ENCODE measurements at places on chromosomes 2 and 18.

DNA sequence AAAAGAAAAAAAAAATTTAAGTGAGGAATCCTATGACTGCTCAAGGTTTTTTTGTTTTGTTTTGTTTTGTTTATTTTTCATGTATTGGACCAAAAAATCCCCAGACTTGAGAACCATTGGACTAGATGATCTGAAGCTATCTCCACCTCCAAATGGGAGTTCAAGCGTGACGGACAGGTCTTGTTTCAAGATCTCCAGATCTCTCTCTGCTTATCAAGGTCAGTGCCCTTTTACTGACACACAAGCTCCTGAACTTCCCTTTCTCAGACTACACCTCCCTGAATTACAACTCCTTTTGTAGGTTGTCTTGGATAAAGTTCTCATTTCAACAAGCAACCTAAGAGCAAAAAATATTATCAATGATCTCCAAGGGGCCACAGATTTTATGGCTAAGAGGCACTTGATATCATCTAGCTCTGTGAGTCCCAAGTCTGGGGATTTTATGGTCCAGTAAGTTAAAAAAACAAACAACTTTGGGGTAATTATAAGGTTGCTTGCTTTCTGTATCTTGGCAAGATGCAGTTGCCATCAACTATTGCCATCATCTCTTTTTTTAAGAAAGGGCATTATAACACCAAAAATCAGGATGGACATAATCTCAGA lies 396.0 kb upstream of the ATP5MC3 start:
- DNase-seq: no peak

- DNase-seq: no peak
These were observed 224.1 kb downstream of the SETBP1 start for GRCh38 chr18:44904768-44905167.

DNA sequence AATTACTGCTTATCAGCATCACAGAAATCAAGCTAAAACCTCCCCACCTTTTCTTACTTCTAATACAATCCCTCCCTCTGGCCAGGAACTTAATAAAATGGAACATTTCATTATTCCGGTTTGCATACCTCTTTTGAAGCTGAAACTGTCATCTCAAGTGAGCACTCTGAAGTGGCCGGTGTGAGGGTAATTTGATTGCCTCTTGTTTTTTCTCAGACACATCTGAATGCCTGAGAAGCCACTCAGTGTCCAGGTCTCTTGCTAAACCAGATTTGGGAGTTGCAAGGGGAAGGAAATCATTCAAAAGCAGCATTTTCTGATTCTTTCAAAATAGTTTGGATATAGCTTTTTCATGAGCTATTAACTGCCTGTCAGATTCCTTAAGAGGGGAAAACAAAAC lies 190.3 kb downstream of the C1D start:
- DNase-seq: no peak

- DNase-seq: no peak
These were observed 26.6 kb downstream of the MEP1B start for GRCh38 chr18:32216390-32216789.

- DNase-seq: no peak
These were observed 188.0 kb upstream of the PARD3B start for GRCh38 chr2:204357286-204357685.

GRCh38 chr2:181456660-181457120 lies 496 bp upstream of the ITGA4 start:
- no peak for DNase-seq

DNA sequence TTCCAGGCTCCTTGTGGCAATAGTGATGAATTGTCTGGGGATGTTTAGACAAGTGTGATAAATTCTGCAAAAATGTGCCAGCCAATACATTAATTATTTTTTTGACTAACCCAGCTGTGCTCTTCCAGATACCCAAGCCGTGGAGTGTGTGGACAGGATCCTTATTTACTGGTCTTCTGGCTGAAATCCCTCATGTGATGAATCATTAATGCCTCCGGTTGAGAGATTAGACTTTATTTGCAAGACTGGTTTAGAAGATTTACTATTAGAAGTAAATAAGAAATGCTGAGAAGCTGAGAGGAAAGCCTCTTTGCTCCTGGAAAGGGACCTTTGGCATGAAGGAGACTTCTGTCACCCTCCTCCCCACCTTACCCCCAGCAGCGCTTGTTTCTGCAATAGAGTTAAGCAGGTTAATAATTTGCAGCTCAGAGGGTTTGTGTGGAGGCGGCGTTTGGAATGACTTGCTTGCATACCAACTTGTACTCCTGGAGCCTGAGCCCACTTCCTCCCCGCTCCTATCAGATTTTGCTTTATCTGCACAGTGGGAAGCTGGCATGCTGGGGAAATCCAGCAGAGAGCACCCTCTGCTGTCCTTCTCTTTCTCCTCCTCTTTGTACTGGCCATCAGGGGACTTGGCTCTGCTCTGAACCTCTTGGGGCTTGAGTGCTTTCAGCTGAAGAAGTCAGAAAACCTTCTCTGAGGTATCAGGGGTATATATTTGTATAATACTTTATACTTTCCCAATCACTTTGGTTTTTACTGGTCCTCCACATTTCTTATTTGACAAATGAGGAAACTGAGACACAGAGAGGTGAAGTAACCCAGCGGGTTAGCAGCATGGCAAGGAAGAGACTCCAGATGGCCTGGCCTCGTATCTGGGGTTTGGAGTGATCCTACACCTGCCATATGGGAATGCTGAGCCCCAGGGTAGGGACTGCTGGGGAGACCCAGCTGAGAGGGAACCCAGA lies 16.3 kb downstream of the SLC3A1 start:
- no peak for DNase-seq

DNA sequence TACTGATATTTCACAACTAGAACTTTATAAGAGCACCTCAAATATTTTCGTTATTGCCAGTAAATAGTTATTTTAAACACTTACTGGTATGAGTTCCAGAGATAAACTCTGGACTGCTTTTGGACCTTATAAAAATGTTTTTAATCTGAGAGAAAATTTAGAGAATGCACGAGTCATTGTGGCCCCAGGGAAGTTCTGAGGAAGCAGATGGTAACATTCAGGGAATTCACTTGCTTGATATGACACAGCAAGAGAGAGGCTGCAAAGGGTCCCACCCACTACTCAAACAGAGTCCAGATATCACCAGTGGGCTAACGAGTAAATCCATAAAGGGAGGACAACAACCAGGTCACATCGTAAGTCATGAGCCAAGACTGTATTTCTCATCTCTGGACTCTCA lies 526.8 kb downstream of the TDRD15 start:
- no peak for DNase-seq

- DNase-seq: no peak
These were observed 5.6 kb upstream of the SPATA3 start for GRCh38 chr2:230990131-230990898.

DNA sequence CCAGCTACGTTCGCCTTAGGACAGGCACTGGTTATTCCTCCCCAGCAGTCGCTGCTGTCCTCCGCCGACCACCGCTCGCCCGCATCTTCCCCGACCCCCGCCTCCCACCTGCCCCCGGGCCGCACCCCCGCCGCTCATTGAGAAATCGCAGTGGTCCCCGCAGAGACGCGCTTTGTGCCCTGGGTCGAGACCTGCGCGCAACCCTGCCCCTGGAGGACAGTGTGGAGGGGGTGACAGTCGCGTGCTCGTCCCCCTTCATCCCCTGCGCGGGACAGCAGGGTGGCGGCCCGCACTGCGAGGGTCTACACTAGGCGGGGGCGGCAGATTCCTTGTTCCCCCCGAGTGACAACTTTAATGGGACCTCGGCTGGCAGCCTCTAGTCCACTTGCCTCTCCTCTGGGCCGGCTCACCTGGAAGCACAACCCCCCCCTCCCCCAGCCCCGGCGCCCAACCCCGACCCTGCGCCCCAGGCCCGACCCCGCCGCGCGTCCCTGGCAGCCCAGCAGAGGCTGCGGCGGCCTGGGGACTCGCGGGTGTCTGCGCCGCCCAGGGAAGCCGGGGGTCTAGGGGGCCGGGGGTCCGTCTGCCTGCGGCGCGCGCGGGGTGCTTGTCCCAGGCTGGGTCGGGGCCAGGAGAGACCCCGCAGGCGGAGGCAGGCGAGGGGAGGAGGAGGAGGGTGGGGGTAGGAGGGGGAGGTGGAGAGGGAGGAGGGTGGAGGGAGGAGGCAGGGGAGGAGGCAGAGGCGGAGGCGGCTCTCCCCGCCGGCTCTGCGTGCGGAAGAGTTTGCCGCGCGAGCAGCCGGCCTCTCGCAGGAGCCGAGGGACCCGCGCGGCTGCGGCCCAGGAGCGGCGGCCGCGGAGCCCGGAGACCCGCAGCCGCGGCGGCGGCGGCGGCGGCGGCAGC lies at the start of gene NPAS2:
NPAS2 (plus strand) TSS at position 770 of the 903 bp plus-strand sequence. CDS start 84,616 bp downstream, outside the sequence.
- no peak for DNase-seq

GRCh38 chr18:43934781-43935471 lies 657.6 kb upstream of the SYT4 start:
- DNase-seq: no peak

DNA sequence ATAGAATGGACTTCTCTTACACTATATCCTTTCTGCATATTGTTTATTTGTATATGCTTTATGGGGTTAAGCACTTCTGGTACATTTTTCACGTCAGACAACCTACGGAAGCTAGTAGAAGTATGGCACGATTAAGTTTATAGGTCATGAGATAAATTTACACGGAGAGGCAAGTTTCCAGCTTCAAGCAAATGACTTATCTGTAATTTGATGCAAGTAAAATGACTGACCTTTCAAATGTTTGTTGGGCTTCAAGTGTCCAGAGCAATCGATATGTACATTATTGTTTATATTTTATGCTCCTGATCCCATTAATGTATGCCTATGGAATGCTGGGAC lies 97.5 kb upstream of the EFEMP1 start:
- no peak for DNase-seq

- no peak for DNase-seq
These were observed 7.7 kb upstream of the MMADHC start for GRCh38 chr2:149595056-149595963.

- no peak for DNase-seq
These were observed 338.0 kb downstream of the TMX3 start for GRCh38 chr18:68376926-68377325.

- no peak for DNase-seq
These were observed 65.9 kb upstream of the SH3RF3 start for GRCh38 chr2:109062859-109063700.

DNA sequence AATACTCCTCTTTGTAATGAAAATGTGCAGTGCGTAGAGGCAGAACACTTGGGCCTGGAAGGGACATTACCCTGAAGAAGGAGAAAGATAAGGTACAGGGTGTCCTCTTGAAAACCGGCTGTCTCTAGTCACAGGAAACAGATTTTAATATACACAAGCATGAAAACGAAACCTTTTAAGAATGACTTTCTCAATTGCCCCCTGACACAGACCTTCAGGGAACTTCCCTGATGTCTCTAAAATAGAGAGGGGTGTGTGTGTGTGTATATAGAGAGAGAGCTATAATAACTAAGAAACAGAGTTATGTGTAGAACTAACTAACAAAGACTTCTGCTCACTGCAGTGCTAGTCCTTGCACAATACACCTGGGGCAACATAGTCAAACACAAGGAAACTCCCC lies 780.0 kb downstream of the CNTNAP5 start:
- DNase-seq: no peak

DNA sequence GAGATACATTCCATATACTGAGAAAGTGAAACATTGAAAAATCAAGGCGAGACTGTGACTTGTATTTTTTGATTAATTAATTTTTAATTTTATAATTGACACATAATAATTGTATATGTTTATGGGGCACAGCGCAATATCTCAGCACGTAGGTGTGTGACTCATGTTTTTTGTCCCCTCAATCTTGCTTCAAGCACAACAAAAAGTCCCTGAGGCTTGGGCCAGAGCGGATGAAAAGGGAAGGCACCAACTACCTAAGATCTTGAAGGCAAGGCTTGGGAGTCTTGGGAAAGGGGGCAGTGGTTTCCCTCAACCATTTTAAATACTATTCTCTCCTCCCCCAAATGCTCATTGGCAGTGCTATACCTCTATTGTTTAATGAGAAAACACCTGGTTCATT lies 9.9 kb downstream of the SGPP2 start:
- DNase-seq: no peak

DNA sequence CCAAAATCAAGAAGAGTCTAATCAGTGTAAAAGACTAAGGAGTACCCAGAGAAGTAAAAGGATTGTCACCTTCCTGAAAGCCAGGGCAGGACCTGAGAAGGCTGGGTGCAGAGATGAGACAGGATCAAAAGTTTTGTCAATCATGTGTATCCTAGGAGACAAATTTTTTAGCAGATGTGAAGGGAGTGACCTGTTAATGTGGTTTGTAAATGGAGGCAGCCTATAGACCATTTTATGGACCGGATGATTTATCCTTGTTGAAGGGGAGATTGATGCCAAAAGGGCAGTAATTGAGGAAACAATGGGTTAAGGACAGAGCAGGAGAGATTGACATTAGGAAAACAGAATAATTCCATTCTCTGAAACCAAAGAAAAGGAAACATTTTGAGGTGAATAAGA lies 813 bp downstream of the NDC80 start:
- no peak for DNase-seq

DNA sequence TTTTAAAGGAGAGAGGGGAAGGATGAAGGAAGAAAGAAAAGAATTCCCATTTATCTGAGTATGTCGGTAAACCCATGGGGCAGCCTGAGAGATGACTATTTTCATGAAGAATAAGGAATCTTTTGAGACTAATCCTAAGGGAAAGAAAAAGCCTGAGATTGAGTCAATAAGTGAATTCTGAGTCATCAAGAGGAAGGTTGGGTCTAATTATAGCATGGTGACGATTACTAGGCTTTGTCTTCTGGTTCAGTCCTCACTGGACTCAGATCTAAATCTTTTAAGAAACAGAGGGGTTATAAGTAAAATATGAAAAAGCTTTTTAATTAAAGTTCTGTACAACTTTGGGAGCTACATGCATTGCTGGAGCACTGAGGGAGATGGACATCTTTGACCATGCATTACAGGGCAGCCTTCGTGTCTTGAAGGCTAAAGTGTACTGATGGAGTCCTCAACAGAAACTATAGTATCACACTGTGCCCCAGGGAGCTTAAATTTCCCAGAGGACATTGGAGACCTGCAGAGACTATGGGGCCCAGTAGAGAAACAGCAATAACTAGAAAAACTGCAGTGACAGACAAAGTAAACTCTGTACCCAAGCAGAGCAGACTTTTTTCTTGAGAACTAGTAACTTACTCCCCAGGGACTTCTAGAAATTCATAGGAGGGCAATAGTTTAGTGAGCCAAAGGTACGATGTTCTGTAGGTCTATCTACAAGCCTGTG lies 260.9 kb downstream of the RAD51AP2 start:
- no peak for DNase-seq

DNA sequence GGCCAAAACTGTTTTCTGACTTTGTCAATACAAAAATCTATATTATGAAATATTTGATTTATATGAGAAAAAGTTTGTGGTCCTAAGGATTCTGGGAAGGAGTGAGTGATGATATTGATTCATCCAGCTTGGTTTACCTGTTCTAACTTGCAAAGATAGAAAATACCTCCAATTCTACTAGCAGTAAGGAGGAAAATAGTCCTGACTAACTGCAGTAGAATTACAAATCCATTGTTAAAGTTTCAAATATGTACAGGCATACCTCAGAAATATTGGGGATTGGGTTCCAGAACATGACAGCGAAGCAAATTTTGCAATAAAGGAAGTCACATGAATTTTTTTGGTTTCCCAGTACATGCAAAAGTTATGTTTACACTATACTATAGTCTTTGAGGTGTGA lies 158.8 kb upstream of the CYRIA start:
- DNase-seq: no peak

- DNase-seq: no peak
These were observed 287.0 kb upstream of the ZC3H15 start for GRCh38 chr2:186199029-186199428.

GRCh38 chr2:19070886-19071285 lies 287.5 kb downstream of the OSR1 start:
- no peak for DNase-seq
